ENCODE measurements at places on chromosomes 1 and 21.

DNA sequence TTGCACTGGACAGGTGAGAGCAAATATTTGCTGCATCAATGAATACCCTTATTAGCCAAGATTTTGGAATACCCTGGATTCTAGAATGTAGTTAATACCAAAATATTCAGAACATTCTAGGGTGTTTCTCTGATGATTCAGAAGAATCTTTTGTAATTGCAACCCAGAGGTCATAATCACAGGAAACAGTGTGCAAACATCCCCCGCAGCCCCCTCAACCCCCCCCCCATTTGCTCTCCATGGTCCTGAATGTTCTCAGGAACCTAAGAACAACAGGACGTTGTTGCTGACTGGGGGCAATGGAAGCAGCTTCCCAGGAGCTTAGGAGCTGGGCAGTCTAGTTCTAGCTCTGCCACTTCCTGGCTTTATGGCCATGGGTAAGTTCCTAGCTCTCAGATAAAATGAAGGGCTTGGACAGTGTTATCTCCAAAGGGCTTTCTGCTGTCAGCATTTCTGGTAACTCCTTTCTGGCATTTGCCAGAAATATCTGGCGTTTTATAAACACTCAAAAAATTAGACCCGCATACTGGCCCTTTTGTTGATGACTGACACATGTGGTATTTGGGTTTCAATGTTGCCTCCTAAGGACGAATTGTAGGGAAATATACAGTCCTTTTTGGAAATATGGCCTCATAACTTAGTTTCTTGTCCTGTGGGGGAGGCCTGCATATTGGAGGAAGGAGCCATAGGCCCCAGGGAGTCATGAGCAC is 178.6 kb downstream of the RRAGC start:
- DNase-seq = no peak

- DNase-seq = no peak
Observed at GRCh38 chr21:29654855-29655254, 284.9 kb downstream of the GRIK1 start.

GRCh38 chr1:243475966-243476365 is 220.1 kb downstream of the SDCCAG8 start:
- DNase-seq = no peak

DNA sequence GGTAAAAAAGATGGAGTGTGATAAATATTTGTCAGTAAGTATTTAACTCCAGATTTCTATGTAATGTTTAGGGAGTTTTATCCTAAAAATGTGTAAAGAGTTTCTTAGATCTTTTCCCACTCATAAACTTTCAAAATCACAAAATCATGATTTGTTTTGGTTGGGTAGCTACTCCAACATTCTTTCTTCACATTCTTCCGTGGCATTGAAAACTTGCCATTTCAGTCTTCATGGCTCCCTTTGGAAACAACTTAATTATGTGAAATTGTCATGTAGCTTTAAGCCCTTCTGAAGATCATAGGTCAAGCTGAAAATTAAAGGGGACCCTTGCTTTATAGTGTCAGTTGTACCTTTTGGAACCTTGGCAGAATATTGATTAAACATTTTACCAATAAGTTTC is 73.2 kb downstream of the ADGRL2 start:
- DNase-seq = no peak

GRCh38 chr1:13956393-13956792 is 256.4 kb downstream of the PRDM2 start:
- no peak for DNase-seq

DNA sequence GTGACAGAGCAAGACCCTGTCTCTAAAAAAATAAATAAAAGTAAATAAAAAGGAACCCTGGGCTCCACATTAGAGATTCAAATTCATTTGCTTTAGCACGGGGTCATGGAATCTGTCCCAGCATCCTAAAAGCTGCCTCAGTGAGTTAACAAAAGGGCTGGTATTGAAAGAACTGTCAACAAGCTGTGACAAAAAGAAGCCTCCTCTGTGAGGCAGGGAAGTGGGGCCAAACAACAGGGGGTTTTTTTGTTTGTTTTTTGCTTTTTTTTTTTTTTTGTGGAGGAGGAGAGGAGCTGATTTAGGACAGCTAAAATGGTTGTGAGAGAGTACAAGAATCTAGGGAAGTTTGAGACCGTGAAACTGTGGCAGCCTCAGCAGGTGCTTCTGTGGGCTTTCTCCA is 115.7 kb downstream of the LIPI start:
- DNase-seq = no peak

Measured in cortex of kidney (tissue), 1 donor.